ENCODE measurements at places on chromosomes 4 and X.

DNA sequence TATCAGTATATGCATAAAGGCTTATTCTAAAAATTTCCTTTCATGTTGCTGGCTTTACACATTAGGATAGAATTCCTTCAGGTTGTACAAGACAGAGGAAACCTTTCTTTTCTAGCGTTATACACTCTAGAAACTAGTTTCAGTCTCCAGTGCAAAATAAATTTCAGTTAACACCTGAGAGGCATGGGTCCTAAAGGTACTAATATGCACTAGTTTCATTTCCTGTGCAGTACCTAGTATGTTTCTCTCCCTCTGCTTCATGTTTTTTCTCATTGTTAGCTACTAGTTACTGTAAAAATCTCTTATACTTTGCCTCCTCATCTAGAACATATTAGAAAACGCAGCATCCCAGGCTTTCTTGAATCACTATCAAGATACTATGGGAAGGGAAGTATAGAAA is 54.0 kb downstream of the SNX25 start:
- DNase-seq, result no peak

GRCh38 chr4:41287852-41288251 is 31.1 kb downstream of the UCHL1 start:
- no peak for DNase-seq

- no peak for DNase-seq
These were observed 12.4 kb downstream of the PPID start for GRCh38 chr4:158710814-158711213.

GRCh38 chr4:84594724-84595123 is 11.8 kb downstream of the CDS1 start:
- no peak for DNase-seq

GRCh38 chr4:182764137-182764536 is 153.0 kb downstream of the DCTD start:
- no peak for DNase-seq

DNA sequence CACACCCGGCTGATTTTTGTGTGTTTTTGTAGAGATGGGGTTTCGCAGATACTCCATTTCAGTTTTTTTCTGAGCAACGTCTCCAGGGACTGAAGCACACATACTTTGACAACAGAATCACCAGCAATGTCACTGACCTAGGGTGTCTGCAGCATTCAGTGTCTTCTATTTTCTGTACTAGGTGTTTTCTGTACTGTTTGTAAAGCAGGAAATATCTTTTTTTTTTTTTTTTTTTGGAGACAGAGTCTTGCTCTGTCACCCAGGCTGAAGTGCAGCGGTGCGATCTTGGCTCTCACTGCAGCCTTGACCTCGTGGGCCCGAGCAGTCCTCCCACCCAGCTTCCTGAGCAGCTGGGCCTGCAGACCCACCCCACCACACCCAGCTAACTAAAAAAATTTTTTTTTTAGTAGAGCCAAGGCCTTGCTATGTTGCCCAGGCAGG is 8.9 kb downstream of the ADD1 start:
- no peak for DNase-seq

- DNase-seq, result no peak
These were observed 86.0 kb downstream of the PJA1 start for GRCh38 chrX:69079268-69079667.

- DNase-seq, result no peak
These were observed 12.4 kb upstream of the POF1B start for GRCh38 chrX:85391878-85392238.

GRCh38 chr4:10734697-10735096 is 50.1 kb upstream of the CLNK start:
- no peak for DNase-seq

DNA sequence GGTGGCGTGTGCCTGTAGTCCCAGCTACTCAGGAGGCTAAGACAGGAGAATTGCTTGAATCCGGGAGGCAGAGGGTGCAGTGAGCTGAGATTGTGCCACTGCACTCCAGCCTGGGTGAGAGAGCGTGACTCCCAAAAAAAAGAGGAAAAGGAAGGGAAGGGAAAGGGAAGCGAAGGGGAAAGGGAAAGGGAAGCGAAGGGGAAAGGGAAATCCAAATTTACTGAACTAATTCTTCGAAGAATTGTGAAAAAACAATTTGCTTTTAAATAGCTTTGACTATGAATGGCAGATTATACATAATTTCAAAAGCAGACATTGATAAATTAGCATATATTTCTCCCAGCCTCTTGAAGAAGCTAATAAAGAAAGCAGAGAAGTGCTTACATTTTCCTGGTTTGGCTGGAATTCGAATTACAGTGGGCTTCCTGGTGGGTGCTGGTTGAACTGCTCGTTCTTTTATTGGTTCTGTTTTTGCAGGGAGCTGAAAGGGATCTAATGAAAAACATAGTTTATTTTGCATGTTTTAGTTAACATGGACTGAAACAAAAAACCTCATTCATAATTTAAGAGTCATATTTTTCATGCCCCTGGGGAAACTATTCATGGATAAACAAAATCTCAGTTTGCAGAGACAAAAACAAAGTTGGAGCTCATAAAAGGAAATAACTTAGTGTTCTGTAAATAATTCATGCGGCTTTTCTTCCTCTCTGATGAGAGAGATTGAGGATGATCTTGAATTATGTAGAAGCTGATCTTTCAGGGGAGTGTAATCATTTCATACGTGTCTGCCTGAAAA is 66.0 kb downstream of the RPS3A start:
- DNase-seq, result no peak

DNA sequence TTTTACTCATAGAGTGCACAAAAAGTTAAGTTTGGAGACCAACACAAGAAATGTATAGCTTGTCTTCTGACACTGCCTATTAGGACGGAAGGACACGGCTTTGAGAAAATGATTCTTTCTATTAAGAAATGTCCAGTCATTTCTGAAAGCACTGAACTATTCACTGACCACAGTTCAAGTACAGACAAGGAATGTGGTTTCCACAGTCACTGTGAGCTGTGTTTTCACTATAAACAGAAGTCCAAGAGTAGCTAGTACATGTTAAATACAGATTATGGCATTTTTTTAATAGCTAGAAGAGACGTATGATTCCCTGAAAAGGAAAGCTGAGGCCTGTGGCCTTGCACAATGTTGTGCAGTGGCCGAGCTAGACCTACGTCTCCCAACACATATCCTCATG is 115.1 kb upstream of the GPM6A start:
- no peak for DNase-seq

DNA sequence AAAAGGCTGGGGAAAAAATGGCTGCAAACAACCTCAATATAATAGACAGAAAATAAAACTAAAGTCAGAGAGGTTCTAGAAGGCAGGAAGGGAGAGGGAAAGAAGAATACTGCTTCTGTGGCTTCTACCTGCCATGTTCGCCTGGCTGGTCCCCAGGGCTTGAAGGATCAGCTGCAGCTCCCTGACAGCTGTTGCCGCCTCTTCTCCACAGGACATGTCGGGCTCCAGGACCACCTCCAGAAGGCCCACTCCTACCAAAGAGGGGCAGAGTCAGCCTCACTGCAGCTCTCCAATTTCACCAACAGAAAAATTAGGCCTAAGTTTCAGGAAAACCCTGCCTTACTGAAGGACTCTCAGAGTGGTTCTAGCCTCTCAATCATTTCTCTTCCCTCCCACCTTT is 44.9 kb downstream of the GATB start:
- no peak for DNase-seq

- no peak for DNase-seq
These were observed 97.6 kb upstream of the AFAP1 start for GRCh38 chr4:8037150-8037769.

DNA sequence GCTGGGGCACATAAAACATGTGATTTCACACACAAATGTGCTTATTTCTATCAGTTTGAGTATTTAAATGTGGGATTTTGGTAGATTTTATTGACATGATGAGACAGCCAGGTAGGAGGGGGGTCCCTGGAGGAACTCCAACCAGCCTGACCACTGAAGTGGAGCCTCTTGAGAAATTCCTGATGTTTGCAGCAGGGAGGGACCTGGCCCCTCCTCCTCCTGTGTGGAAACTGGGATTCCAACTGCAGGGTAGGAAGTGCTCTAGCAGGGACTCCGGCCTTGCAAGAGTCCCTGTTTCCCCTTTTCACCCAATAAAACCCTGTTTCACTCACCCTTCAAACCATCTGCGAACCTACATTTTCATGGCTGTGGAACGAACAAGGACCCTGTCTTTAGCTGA is 2224.0 kb upstream of the AGA start:
- DNase-seq, result no peak

DNA sequence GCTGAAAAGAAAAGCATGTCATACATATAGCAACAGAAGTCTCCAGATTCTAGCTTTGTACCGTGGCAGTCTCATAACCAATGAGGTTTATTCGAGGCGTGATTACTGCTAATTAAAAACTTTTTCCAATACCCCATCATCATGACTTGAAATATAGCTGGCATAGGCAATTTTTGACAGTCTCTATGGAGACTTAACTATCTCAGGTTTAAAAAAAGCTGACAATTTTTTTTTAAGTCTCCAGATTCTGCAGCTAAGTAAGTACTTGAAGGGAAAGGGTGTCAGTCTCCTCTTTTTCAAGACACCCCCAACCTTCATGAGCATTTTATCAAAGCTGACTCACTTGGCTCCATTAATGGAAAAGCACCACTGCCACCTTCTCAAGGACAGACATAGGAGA is 126.3 kb upstream of the RXFP1 start:
- no peak for DNase-seq

DNA sequence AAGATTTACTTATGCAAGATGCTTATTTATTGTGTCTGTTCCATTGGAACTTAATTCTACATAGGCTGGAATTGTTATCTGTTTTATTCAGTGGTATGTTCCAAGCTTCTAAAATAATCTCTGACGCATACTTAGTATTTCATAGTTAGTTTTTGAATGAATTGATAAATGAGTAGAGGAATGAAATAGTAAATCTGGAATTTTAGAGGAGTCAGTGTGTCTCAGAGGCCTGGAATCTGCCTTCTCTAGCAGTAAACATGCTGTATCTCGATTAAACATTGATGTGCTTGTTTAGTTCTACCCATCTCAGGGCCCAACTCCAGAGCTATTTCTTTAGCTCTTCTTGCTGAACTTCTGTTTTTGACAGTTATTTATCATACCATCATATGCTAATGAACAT is 154.2 kb upstream of the MAGEC2 start:
- DNase-seq, result no peak

DNA sequence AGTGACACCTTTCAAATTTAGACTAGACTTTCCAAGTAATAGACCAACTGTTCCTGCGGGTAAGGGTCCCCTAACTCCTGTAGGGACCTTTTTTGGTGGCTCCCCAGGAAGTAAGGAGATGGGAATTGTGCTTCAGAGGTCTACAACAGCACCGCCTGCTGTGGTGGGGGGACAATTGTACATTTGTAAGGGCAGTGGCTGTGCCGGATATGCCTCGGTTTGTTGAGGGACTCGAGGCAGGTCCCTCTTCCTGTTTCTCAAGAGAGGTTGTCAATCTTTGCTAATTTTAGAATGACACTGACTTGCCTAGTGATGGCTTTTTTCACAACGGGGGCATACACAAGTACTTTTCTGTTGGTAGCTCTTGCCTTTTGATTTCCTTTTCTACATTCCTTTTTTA is 15.5 kb upstream of the HSD17B11 start:
- DNase-seq, result no peak

GRCh38 chr4:10873809-10874208 is 189.2 kb upstream of the CLNK start:
- DNase-seq, result no peak

DNA sequence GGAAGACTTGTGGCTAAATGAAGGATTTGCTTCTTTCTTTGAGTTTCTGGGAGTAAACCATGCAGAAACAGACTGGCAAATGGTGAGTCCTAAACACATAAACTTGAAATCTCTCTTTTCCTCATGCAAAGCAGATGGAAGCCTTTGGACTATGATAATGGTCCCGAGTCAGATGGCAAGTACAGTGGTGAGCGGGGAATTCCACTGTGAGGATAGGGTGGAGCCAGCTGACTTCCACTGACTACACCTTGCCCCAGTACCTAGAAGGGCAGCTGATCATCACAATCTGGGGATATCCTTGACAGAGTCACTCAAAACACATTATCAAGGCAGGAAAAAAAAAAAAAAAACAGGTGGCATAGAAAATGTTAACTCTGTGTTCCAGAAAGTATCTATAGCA is 34.3 kb downstream of the ENPEP start:
- DNase-seq, result no peak

DNA sequence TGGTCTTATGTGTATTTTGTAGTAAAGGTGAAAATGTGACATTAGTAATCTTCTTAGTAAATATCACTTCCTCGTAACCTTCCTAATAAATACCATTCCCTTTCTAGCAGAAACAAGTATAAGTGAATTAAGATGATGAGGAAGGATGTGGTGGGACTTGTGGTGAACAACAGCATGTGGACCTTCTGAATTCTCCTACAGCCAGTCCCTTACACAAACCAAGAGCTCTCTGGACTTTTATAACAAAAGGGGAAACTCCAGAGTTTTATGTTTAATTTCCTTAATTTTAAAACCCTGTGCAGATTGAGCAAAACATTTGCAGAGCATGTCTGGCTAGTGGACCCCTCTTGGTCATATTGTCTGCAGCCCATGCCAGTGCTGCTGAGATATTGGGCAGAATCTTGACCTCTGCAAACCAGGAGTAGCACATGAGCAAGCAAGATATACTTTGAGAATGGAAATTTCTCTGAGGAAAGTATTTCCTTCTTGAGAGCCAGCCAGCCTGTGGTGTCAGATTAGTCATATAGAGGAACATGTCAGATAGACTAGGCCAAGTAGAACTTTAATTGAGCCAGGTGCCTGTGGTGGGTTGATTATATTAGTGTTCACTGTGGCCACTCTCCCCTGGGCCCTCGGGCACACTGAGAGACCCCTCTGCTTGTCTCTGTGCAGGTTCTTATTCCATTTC is 328.2 kb downstream of the DKK2 start:
- no peak for DNase-seq

GRCh38 chr4:108035691-108036090 is 46.0 kb downstream of the HADH start:
- no peak for DNase-seq

DNA sequence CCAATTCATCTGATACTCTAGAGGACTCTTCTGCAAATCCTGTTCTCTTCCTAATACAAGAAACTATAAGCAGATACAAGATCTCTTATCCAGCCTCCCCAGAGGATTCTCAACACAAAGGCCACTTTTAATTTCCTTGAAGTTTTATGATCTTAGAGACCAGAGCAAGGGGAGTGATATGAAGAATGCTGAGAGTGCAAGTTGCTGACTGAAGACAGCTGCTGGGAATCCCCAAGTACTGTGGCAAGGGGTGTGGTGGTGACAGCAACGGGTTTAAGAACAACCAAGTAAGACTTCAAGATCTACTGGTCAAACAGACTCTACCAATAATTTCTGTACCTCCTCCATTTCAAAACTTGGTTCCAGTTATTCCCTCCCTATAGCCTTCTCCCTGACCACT is 7.0 kb downstream of the AMMECR1 start:
- no peak for DNase-seq

DNA sequence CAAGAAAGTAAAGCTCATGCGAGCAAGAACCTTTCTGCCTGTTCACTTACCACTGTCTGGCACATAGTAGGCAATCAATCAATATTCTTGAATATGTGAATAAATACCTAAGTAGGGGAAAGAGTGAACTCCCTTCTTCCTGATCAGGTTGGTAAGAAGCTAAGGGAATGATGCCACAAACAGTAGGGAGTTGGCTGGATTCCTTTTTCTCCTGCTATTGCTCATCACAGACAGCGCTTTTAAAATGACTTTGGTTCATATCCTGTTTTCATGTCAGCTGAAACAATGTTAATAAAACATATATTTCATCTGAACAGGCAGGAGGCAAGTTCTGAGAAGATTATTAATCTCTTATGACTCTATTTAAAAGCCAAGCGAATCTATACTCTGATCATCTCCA is 99.2 kb downstream of the NSUN7 start:
- no peak for DNase-seq

Data from stimulated activated CD8-positive, alpha-beta memory T cell treated with anti-CD3 and anti-CD28 coated beads, Interleukin-4, amount 100 ng/mL, for 1 hour (primary cell).